Foreskin keratinocyte (primary cell): ENCODE measurements at places on chromosomes 13 and 19. TPM values are rescaled to one million over a fixed set of nuclear protein-coding genes. Genes with fewer than 3 reads are reported as not detected.
A peak's percentile ranks its signal among the peaks of the same experiment; 100 is the strongest.

- DNase-seq: no peak
These were observed 62.5 kb upstream of the PDX1 start for GRCh38 chr13:27857282-27857681.

DNA sequence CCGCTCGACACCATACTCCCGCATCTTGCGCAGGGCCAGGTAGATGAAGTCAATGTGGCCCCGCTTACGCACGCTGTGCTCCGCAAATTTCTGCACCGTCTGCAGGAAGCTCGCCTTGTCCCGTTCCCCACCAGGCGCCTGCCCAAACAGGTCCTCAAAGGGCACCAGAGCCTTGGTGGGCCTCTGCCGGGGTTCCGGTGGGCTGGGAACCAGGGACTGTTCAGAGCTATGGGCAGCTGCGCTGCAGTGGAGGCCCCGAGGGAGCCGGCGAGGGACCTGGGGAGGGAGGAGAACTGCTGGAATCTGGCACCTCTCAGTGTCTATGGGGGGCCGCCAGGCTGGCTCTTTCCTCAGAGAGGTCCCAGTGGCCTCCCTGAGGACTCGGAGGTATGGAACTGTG, 8.3 kb upstream of the ZNF653 start:
- DNase-seq: no peak

GRCh38 chr13:44759384-44760360, 183.5 kb upstream of the TSC22D1 start:
- DNase-seq: peak; percentile 78

DNA sequence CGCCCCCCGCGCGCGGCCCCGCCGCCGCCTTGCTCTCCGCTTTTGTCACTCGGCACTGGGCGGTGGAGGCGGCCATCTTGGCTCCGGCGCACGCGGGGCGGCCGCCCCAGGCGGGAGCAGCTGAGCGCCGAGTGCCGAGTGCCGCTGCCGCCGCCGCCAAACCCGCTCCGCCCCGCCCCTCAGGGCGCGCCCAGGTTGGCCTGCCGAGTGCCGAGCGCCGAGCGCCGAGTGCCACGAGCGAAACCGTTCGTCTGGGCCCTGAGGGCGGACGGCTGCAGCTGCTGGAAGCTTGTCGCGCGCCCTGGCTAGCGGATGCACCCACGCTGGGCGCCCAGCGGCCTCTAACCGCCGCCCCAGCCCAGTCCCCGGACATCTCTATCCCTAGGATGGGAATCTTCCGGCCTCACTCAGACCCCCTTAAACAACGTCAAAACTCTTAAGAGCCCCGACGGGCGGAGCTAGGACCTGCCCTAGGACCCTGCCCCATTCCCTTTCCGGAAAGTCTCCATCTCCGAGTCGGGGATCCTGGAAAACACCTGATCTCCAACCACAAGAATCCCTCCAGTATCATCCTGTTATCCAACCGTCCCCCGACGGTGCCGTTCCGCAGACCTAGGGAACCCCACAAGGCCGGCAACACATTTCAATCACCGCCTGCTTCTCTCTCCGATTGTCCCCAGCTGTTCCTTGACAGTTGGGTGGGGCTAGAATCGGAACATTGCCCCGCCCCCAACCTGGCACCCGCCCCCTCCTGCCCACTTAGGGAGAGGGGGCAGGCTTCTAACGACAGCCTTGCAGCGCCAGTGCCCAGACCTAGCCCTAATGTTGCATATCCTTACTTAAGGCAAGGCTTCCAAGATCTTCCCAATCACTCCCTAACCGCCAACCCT, 14.1 kb upstream of the AKAP8L start:
- DNase-seq: peak; percentile 72

DNA sequence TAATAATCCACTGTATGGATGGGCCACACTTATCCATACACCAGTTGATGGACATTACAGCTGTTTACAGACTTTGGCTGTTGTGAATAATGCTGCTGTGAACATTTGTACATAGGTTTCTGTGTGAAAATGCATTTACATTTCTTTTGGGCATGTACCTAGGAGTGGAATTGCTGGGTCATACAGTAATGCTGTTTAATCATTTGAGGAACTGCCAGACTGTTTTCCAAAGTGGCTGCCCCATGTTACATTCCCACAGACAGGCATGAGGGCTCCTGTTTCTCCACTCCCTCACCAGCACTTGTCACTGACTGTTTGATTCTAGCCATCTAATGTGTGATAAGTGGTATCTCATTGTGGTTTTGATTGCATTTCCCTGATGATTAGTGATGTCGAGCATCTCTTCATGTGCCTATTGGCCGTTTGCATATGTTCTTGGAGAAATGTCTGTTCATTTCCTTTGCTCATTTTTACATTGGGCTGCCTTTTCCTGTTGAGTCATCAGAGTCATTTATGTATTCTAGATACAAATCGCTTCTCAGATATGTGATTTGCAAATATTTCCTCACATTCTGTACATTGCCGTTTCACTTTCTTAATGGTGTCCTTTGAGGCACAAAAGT, 12.8 kb downstream of the TMEM255B start:
- DNase-seq: peak; percentile 33

The BCAM gene
- total RNA-seq: 8.1 and 28.6 TPM in 2 replicates

GRCh38 chr19:47260476-47260875, 4.2 kb downstream of the CCDC9 start:
- DNase-seq: no peak

DNA sequence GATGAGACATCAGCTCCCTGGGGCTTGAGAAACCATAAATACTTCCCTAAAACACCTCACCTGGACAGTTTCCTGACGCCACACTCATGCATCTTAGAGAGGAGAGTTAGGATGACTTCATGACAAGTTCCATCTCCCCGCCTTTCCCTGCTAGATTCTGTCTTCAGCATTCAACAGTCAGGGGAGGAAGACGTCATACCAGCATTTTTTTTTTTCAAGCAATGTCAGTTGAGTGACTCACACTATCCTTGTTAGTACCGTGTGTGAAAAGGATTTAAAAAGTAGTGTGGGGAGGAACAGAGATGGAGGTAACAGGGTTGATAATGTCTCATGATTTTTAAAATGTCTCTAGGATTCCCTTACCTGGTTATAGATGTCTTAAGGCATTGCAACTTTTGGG, at the start of gene OR7D2:
Gene OR7D2 (plus strand): TSS at position 79 of the 400 bp plus-strand sequence. CDS start 6,803 bp downstream, outside the sequence.
- no peak for DNase-seq

The ANO8 gene
- 2.1 and 2.9 TPM in 2 replicates for total RNA-seq

DNA sequence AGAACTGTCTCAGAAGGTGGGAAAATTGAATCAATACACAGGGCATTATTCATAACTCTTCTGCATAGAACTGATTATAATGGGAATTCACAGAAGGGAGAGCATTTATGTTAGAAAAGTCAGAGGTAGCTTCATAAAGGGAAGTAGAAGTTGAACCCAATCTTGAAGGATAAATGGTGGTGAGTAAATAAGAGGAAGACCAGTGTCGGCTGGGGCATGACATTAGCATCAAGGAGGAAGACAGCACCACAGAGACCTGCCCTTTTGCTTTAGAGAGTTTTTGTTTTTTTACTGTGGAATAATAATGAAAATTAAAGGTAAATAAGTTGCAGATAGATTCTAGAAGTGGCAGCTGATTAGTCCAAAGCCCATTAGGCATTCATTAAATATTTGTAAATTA, 21.9 kb downstream of the CDC16 start:
- DNase-seq: no peak

DNA sequence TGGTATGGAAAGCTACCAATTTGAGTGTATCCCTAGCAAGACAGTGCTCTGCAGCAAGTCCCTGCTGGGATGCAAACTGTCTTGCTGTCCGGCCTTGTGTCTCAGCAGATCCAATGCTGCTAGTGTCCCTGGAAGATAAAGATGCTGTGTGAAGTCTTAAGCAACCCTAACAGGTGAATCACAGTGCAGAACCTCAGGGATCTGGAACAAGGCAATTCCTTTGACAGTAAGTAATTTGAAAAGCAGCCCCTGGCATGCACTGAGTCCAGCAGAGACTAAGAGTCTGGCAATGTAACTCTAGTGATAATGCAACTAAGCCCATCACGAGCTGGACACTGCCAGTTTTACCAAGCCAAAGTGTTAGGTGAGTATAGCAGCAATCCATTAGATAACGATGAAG, 1.7 kb upstream of the UCHL3 start:
- no peak for DNase-seq

GRCh38 chr19:35641515-35642151, at the start of gene ETV2:
TSS of gene ETV2 (plus strand) at chr19:35641745. CDS start at chr19:35642461, 716 bp downstream.
- no peak for DNase-seq

GRCh38 chr13:91133941-91134802, 213.3 kb upstream of the MIR17HG start:
- DNase-seq: peak; percentile 64

The MADCAM1 gene
- total RNA-seq: 0.07 and 0.10 TPM in 2 replicates

- no peak for DNase-seq
These were observed 128.0 kb upstream of the GPR12 start for GRCh38 chr13:26888632-26889031.

DNA sequence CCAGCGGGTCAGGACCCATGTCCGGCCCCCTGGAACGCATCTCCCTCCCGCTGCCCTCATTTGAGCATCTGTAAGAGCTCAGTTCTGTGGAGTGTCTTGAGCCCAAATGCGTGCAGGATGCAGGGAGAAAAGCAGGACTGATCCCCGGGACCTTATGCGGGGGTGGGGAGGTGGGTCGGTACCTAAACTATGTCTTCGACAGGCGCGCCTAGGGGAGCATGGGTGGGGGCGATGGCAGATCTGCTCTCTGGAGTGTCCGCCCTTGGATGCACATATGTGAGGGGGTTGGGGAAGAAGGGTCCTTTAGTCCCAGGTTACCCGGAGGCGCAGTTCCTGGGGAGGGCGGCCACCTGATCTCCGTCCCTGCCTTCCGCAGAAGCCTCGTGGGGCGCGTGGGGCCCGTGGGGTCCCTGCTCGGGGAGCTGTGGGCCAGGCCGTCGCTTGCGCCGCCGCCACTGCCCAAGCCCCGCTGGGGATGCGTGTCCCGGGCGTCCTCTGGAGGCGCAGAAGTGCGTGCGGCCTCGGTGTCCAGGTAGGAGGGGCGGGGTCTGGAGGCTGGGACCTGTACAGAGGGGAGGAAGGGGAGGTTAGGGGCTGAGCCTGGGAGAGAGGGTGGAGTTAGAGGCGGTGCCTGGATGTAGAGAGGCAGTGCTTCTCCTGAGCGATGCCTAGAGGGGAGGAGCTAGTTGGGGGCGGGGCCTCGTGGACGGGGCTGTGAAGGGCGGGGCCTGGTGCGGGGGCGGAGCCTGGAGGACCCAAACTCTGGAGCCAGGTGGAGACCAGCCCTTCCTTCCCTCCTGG, 2.9 kb downstream of the CILP2 start:
- DNase-seq: peak; percentile 61

The IZUMO4 gene
- total RNA-seq: 2.0 and 3.1 TPM in 2 replicates

- peak; percentile 28 for DNase-seq
These were observed 43.5 kb downstream of the METTL21C start for GRCh38 chr13:102651392-102651791.

The ZNF772 gene
- 9.1 and 10.9 TPM in 2 replicates for total RNA-seq

The SYNGR4 gene
- 0.11 TPM in 1 of 2 replicates, not detected in the other for total RNA-seq

The PRODH2 gene
- total RNA-seq: not detected in 2 replicates

GRCh38 chr13:42011601-42012350, 36.7 kb upstream of the DGKH start:
- no peak for DNase-seq

DNA sequence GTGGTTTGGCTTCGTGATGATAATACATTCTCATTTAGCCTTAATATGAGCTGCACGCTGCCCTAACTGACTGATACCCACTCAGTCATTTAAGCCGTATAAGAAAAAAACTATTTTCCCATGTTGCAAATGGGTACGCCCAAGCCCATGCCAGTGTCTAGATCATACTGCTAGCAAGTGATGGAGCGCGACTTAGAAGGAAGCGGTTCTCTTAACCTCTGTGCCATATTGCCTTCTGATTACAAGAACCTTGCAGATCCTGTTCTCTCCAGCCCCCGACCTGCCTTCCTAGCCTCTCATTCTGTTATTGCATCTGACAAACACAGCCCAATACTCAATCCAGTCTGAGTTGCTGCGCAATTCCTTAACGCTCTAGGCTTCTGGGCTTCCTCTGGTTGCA, 603 bp downstream of the GPALPP1 start:
- peak; percentile 9 for DNase-seq

- DNase-seq: no peak
These were observed 12.3 kb downstream of the TMED1 start for GRCh38 chr19:10823690-10824089.

- DNase-seq: no peak
These were observed 16.6 kb downstream of the DDX39A start for GRCh38 chr19:14402332-14403144.

DNA sequence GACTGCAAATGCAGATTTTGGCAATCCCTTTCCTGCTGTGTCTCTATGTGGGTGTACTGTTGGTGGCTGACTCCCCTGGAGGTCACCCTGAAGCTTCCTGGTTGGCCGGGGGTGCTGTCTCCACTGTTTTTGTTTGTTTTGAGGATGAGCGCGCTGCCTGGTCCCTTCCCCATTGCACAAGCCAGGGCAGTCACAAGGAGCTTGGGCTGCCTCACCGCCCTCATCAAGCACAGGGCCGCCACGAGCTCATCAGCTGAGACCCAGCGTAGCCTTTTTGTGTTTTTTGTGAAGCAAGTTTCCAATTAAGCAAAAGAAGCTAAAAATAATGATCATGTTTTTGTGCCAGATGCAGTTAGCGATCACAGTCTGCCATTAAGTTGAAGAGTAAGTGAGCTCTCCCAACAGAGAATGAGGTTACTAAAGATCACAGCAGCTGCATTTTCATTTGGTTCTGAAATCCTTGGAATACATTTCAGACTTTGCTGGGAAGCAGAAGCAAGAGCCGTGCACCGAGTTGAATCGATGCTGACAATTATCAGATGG, 57.8 kb downstream of the GGACT start:
- DNase-seq: no peak

DNA sequence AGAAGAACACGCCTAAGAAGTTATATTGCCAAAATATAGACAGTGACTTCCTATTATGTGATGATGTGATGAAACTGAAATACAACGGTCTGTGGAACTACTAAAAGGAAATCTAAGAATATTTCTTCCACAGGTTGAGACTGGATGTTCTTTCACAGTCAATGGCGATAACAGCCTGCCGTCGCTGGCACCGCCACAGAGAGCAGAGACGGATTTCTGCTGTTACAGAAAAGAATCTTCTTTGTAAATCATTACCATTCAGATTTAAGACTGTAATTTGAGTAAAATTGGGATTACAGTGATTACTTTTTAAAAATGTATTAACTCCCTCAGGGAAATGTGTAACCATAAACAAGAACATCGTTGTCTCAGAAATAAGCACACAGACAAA, 100.8 kb downstream of the TUBGCP3 start:
- DNase-seq: no peak

The CABP5 gene
- total RNA-seq: not detected in 2 replicates

The EDDM13 gene
- total RNA-seq: 0.88 and 2.5 TPM in 2 replicates

The GGN gene
- 0.42 and 0.58 TPM in 2 replicates for total RNA-seq

The C19orf47 gene
- 13.0 and 14.0 TPM in 2 replicates for total RNA-seq

The CYP4F2 gene
- total RNA-seq: not detected in 2 replicates

The KLF1 gene
- 0.11 TPM in 1 of 2 replicates, not detected in the other for total RNA-seq

GRCh38 chr19:48637948-48638830, 1.0 kb upstream of the DBP start:
- DNase-seq: peak; percentile 81

The KLK15 gene
- total RNA-seq: not detected in 2 replicates

GRCh38 chr13:106332621-106333020, 202.8 kb downstream of the EFNB2 start:
- peak; percentile 9 for DNase-seq

The LGI4 gene
- total RNA-seq: not detected in 2 replicates

GRCh38 chr19:39765091-39766076, 13.3 kb upstream of the LEUTX start:
- DNase-seq: peak; percentile 20
